Breast epithelium (tissue), 4 donors: ENCODE measurements at places on chromosomes 5 and 9.

DNA sequence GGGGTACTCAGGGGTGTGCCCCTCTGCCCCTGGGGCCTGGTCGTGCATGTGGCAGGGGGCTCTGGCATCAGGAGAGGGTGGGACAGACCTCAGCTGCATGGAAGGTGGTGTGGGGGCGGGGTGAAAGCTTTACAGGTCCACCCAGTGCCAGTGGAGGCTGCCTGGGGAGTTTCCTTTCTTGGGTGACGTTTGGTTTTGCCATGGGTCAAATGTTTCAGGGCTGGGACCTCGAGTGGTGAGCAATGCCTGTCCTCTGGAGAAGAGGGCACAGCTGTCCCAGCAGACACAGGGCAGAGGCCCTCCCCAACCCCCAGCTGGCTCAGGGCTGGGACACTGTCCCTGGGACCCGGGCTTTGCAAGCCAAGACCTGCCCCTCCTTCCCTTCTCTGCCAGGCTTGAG lies 3.6 kb downstream of the RXRA start:
- no peak for DNase-seq

GRCh38 chr9:130639866-130640555 lies 24.4 kb upstream of the PRDM12 start:
- DNase-seq, result no peak

GRCh38 chr9:23483566-23483965 lies 342.5 kb downstream of the ELAVL2 start:
- DNase-seq, result no peak

GRCh38 chr9:8783941-8784340 lies 984.4 kb upstream of the DMAC1 start:
- DNase-seq, result no peak
